ENCODE measurements at places on chromosomes 5 and 9.

DNA sequence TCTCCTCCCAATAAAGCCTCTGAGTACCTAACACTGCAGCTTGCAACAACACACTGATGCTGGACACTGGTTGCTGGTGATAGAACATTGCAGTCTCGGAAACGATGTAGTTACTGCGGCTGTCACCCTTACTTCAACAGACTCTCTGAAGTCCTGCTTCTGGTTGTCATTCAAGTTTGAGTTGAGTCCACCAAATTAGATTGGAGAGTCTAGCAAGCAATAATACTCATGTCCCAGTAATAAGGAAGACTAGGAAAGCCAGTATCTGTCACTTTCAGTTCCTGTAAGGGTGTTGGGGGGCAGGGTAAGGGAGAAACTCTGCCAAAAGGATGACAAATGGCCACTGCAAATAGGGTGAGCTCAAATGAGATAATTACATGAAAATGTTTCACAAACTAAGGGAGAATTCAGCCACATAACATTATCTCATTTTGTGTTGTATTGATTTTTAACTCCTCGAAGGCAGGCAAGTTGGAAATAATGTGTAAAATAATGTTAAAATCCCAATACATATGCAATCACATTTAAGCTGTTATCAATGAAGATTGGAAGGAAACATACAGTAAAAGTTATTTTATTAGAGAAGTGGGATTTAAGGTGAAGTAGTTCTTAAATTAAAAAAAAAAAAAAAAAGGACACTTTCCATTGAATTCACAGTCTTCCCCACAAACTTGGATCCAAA, 849 bp upstream of the IFT74 start:
- DNase-seq: peak; percentile 28

- DNase-seq: no peak
Measured at GRCh38 chr5:53971551-53971950, 338.8 kb downstream of the ARL15 start.

DNA sequence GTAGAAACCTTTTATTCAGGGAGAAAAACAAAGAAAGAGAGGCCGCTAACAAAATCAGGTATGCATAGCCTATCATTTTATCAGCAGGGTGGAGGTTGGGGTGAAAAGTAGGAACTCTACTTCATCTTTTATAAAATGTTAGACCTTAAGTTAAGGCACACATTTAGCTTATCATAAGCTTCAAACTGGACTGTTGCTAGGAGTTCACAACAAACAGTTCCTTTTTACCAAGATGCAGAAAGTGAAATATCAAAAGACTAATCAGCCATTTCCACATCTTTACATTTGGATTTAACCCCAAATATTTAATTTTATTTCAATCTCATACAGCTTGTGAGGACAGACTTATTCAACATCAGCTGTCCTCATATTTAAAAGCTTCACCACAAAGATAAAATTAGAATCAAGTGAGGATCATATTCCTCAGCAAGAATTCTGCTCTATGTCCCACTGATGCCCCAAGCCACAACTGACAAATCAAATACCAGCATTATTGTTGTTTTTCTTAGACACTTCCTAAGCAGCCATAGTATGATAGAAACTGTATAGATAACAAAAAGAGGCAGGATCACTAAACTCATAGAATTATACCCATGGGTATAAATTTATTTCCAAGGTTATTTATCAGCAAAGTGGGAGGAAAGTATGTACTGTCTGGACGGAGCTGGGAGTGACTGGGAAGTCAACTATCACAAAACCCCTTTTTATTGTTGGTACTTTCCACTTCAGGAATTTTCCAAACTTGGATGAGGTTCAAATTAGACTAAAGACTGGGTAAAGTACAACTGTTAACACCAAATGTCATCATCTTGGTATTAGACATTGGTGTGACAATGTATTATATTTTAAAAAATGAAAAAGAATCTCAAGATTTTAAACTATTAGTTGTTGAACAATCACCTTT, 29.9 kb upstream of the MYOT start:
- no peak for DNase-seq

DNA sequence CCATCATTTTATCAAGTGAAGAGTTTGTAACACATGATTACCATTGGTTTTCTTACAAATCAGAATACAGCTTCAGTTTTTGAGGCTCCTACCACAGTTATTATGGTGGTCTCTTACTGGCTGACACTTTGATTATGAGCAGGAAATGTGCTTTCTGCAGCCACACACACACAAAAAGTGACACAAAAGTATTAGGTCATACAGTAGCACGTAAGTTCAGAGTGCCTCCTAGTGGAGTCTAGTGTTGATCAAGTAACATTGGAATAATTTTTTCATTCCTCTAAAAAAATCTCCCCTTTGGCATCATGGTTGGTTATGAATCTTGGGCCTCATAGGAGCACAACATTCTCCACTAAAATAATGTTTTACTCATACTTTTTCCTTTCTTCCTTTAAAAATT, 37.6 kb downstream of the PAM start:
- no peak for DNase-seq

Measured in naive thymus-derived CD8-positive, alpha-beta T cell (primary cell).